Effector CD4-positive, alpha-beta T cell (primary cell): ENCODE measurements at places on chromosomes 1 and 21.

- no peak for DNase-seq
Observed at GRCh38 chr1:219177363-219177762, 3.7 kb downstream of the LYPLAL1 start.

GRCh38 chr1:205989786-205990185 lies 13.4 kb downstream of the RAB7B start:
- no peak for DNase-seq

DNA sequence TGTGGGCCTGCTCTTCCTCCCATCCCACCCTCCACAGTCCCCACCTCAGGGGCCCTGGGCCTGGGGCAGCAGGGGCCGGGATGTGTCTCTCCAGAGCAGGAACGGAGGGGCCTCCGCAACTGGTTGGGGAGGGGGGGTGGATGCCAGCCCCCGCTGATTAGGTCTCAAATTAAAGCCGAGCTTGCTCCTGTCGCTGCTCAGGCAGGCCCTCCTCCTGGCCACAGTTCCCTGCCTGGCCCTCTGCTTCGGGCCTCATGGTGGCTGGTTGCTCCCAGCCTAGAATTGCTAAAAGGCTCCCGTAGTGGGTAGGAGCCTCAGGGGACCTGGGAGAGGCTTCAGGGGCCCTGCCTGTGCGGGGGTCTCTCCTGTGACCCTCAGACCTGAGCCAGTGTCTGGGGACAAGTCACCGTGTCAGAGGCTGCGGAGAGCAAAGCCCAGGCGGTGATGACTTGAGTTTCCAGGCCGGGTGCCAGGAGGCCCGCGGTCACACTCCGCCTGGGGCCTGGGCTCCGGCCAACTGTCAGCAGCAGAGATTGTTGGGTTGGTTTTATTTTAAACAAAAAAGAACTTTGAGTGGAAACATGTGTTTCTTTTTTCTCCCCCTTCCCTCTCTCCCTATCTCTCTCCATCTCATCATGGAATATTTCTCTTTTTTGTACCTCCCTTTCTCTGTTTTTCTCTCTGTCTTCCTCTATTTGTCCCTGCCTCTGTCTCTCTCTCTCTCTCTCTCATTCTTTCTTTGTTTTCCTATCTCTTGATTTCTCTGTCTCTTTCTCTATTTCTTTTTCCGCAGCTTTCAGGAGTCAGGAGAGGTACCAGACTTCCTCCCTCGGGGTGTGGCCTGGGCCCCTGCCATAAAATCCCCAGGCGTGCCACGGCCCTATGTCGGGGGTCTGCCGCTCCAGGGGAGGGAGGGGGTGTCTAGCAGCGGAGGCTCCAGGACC lies 20.0 kb upstream of the EPHA2 start:
- DNase-seq = no peak

DNA sequence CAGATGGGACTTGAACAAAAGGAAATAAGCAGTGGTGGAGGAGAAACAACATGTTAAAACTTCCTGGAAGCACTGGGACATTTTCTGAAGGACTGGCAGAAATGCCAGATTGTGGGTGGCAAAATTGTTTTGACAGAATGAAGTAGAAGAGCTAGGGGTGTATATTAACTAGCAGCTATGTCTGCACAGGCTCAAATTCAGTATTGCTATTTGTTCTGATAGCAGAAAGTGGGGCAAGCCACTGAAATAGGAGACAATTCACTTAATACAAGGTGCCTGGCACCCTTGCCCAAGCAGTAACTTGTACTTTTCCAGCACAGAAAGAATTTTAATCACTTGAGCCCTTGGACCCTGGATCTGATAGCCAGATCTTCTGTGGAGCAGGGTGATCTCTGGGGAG lies 11.8 kb upstream of the PIGM start:
- no peak for DNase-seq

DNA sequence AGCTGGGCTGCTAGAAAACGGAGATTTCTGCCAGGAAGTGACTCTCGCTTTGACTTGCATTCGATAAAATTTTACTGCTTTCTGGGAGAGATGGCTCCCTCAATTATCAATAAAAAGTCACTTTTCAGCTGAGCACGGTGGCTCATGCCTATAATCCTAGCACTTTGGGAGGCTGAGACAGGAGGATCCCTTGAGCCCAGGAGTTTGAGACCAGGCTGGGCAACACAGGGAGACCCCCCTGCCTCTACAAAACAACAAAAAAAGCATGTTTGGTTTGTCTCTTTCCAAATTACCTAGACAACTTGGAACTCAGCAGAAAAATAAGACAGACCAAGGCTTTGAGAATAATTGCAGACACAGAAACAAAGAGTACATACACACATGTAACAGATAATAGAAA lies 12.9 kb upstream of the ENSA start:
- no peak for DNase-seq

DNA sequence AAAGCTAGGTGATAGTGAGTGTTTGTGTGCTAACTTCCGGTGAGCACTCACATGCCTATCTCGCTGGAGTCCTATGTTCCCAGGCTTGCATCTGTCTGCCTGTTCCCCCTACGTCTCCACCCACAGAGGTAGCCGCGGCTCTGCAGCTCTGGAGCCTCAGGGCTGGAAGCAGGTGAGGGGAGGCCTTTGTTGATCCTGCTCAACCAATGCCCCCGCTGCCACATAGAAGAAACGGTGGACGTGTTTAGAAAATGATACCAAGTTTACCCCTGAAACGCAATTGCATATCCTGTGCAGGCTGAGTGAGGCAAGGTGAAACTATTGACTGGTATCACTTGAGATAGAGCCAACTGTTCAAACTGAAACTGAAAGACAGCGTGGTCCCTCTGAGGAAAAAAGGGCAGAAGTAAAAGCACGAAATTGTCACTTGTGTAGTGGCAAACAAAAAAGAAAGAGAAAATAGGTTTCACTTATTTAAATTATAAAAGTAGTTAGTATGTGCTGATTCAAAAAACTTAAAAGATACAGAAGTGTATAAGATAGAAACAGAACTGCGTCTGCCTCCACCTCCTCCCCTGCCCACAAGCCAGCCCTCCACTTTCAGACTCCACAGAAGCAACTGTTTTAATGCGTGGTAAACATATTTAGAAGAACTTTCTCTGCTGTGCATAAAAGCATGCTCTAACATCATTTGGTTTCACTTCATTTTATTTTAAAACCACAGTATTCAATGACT lies 38.6 kb upstream of the ETS2 start:
- peak; percentile 9 for DNase-seq

DNA sequence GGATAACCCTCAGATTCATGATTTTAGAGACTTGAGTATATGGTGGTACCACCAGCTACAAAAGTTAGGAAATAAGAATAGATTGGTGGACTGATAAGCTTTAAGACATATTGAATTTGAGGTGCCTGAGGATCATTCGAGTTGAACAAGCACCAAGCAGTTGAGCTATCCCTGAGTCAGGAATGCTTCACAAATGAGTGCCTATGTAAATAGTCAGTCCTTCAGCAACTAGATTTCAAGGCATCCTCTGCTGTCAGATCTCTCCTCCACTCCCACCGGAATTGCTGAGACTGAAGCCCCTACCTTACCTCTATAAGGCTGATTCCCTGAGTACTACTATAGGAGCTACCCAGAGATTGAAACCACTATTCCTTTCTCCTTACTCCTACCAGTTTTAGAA lies 7.1 kb downstream of the BTF3L4 start:
- DNase-seq = no peak

DNA sequence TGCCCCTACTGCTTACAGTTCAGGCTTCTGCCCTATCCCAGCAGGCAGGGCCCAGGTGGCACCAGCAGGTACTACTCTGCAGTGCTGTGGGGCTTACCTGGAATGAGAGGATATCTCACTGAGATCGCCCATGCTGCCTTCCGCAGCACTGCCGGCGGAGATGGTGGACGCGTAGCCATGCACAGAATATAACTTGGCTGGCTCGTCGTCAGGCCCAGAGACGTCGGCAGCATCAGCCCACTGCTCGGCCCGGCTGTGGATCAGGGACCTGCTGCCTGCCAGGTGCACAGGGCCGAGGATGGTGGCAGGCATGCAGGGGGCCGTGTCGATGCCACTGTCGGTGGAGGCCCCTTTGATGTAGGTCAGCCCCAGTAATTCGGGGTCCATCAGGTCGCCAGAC lies 190.9 kb downstream of the SIPA1L2 start:
- no peak for DNase-seq

- no peak for DNase-seq
Observed at GRCh38 chr1:27233667-27234048, 774 bp upstream of the WDTC1 start.

DNA sequence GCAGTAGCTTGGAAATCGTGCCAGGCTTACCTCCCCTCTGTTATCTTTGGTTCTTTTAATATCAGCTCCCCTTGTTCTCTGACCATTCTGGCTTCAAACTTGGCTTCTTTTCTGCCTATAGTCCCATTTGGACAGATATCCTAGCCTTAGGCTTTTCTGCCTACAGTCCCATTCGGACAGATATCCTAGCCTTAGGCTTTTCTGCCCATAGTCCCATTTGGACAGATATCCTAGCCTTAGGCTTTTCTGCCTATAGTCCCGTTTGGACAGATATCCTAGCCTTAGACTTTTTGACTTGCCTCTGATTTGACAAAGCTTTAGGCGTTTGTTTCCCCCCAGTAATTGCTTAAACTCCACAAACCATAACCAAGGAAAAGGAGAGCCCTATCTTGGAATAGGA lies 25.6 kb downstream of the CHML start:
- DNase-seq = no peak

GRCh38 chr1:25037174-25038074 lies 107.3 kb upstream of the RUNX3 start:
- peak; percentile 59 for DNase-seq
